A673 (cell line): ENCODE measurements at places on chromosomes 12 and 14. TPM values are rescaled to one million over a fixed set of nuclear protein-coding genes. Genes with fewer than 3 reads are reported as not detected.
A peak's percentile ranks its signal among the peaks of the same experiment; 100 is the strongest.

The DDHD1 gene
- total RNA-seq: 17.8 and 21.9 TPM in 2 replicates

DNA sequence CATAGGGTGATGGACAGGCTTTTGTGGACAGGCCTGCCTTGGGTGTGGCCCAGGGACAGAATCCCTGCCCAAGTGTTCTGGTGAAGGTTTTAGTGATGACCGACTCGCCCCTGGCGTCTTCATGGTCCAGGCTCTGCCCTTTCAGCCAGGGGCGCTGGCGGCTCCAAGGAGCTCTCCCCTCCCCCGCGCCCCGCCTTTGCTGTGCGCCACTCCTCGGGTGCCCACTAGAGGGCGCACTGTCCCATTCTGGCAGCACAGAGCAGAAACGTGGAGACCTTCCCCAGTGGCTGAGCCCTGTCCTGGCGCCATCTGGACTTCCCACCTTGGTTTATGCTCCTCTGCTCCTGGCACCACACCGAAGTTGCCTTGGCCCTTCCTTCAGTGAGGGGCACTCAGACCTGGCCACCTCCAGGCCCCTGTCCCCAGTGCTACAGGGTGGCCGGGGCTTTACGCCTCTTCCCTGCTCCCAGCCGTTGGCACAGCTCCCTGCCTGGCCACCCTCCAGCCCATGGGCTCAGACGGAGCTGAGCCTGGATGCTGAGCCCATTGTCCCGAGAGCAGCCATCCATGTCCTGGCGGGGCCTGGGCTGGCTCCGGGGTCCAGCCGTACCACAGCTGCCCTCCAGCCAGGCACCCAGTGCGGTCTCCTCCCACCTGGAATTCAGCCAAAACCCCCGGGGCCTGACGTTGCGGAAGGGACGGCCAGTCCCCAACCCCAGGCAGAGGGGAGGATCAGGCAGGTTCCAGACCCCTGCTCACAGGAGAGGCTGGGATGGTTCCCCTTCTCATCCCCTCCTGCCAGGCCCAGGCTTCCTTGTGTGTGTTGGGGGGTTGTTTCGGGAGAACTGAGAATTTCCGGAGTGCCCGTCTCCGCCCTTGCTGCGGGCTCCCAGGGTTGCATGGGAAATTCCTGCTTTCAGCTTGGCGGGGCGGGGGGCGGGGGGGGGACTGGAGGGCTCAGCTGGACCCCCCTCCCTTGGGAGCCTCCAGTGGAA is 5.6 kb upstream of the CRIP1 start:
- H3K4me1 ChIP-seq: peaks cover 43% of the 10 kb centered on the region
- H3K27ac ChIP-seq: peak overlapping the region; percentile 91
- no peaks in the 10 kb centered on the region for H3K27me3 ChIP-seq
- H3K36me3 ChIP-seq: peaks cover 4% of the 10 kb centered on the region

DNA sequence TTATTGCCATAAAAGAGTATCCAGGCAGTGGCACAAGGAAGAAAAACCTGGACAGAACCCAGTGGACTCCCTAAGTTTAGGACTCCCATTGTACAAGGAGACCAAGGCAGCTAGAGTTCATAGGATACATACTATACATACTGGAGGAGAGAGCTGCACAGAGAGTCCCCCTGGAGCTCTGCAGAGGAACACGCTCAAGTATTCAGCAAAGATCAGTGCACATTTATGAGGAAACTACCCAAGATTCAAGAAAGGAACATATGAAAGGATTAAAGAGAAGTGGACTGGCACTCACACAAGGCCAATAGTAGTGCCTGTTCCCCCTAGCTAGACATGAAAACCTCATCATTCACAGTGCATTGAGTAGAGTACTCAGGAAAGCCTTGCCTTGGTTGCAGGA is 43.0 kb upstream of the CHPT1 start:
- no peak overlapping the region for H3K27ac ChIP-seq
- H3K4me3 ChIP-seq: no peak overlapping the region
- peaks cover 4% of the 10 kb centered on the region for H3K4me1 ChIP-seq
- no peaks in the 10 kb centered on the region for H3K27me3 ChIP-seq

DNA sequence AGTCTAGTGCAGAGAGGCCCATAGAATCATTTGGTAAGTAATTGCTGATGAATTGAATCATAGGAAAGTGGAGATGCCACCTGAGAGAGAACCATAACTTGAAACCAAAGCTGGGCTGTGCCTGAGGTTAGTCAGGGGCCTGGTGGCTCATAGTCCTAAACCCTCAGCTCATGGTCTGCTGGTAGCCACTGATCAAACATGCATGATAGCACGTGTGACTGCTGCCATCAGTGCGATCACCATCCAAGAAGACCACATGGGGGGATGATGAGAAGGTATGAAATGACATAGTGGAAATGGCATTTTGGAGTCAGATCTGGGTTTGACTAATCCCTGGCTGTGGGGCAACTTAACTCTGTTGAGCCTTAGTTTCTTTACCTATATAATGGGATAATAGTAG is 190.5 kb downstream of the CACNA1C start:
- H3K27me3 ChIP-seq: no peaks in the 10 kb centered on the region
- DNase-seq: no peak
- no peak overlapping the region for H3K27ac ChIP-seq
- H3K4me3 ChIP-seq: no peak overlapping the region

DNA sequence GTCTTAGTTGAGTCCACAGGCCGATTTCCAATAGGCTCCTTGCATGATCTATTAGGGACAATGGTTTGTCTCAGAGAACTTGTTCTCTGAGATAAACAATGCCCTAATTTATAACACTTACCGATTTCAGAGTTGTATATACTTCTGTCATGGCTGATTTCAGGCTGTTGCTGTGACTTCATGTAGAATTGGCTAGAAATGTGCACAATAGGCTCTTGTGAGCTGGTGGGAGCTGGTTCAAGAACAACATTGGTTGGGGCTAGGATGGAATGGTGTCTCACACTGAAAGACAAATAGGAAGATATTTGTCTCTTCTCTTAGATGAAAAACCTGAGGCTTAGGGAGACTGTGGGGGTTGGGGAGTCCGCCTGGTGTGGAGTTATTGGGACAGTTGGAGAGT is 6.7 kb upstream of the KRT86 start:
- H3K36me3 ChIP-seq: no peaks in the 10 kb centered on the region
- DNase-seq: no peak
